GM10248 (cell line): ENCODE measurements at places on chromosomes 13 and 19.

GRCh38 chr13:26964278-26965250 lies 204.0 kb upstream of the GPR12 start:
- DNase-seq: no peak

GRCh38 chr13:65445340-65445739 lies 1784.8 kb downstream of the PCDH9 start:
- no peak for DNase-seq

GRCh38 chr13:72864142-72865011 lies 82.4 kb downstream of the PIBF1 start:
- DNase-seq: peak; percentile 30

- DNase-seq: no peak
These were observed 250.1 kb downstream of the VWA8 start for GRCh38 chr13:41710771-41711170.

DNA sequence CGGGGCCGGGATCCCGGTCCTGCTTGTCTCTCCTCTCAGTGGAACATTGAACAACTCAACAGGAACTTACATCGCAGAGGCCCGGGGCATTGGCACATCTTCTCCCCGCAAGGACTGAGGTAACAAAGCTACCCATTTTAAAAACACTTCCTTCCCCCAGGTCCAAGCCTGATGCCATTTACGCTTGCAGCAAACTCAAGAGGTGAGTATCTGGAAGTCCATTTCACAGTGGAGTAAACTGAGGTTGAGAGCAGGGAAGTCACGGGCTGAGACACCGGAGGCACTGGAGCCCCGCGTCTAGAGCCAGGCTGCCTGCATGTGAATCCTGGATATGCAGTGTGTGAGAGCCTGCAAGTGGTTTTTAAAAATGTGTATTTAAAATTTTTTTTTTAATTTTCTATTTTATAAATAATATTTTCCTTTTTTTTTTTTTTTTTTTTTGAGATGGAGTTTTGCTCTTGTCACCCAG lies 492 bp upstream of the PGLYRP1 start:
- no peak for DNase-seq

DNA sequence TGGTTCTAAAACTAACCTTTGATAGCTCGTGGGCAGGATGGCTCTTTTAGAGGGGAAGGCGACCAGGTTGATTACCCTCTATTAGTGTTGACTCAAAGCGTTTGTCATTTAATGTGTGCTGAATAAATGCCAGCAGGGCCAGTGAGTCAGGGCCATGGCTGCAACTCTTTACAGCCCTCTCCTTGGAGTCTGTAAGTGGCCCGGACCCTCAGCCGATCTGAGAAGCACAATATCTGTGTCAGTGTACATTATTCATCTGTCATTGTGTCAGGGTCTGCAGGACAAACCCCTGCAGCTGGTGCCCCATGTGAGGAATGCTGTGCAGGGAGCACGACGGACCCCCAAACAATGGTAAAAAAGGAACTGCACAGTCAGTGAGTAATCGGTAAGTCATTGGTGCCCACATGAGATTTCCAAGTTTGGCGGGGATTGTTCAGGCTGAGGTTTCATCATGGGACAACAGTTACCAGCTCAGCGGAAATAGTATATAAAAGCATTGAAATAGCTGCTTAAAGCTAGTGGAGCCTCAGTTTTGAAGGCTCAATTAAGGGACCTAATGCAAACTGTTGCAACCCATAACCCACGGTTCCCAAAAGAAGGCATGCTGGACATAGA lies 139.1 kb downstream of the ZNF675 start:
- no peak for DNase-seq

- DNase-seq: no peak
These were observed 18.6 kb upstream of the LAIR1 start for GRCh38 chr19:54383330-54383729.

DNA sequence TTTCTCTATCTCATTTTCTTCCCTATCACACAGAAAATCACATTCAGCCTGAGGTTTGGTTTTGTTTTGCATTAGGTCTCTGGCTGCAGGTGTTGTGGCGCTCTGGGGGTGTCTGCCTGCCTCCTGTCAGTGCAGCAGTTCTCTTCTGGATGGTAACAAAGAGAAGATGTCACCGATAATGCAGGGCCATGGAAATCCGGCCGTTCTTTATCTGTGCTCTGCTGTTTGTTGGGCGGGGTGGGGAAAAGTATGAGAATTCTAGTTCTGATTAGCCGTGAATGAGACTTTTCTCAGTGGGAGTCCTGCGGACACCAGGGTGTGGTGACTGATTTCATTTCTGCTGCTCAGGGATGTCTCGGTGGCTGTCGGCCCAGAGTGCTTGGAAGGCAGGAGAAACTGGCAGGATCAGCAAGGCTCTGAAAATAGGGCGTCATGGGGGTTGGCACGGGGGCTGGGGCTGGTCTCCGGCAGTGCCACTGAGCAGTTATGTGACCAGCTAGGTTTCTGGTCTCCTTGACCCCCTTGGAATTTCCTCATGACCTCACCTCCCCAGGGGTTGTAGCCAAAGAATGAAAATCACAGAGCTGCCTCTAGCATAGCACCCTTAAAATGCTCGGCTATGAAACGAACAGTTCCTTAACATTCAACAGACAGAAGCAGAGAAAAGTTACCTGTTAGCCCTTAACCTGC lies 5.0 kb downstream of the RNF113B start:
- DNase-seq: no peak
